Cerebellar cortex (tissue), 1 donor: ENCODE measurements at places on chromosomes 3 and 15.

- no peak for DNase-seq
Measured at GRCh38 chr3:171825222-171825828, 15.0 kb upstream of the PLD1 start.

- DNase-seq: no peak
Measured at GRCh38 chr3:123833398-123833785, 50.7 kb downstream of the MYLK start.

GRCh38 chr15:85414037-85414436 is 33.6 kb downstream of the AKAP13 start:
- no peak for DNase-seq

DNA sequence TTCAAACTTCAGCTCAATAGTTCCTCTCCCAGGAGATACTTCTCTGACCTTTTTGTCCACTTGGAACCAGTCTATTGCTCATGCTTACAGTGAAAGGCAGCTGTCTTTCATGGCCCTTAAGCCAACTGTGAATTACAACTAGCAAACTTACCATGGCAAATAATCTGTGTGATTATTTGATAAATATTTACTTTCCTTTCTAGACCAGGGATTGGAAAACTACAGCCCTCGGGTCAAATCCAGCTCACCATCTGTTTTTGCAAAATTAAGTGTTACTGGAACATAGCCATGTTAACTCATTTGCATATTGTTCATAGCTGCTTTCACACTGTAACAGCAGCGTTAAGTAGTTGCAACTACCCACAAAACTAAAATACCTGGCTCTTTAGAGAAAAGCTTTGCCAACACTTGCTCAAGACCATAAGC is 289.1 kb upstream of the MCTP2 start:
- no peak for DNase-seq

- DNase-seq: no peak
Measured at GRCh38 chr15:46137443-46137842, 502.6 kb downstream of the SQOR start.

DNA sequence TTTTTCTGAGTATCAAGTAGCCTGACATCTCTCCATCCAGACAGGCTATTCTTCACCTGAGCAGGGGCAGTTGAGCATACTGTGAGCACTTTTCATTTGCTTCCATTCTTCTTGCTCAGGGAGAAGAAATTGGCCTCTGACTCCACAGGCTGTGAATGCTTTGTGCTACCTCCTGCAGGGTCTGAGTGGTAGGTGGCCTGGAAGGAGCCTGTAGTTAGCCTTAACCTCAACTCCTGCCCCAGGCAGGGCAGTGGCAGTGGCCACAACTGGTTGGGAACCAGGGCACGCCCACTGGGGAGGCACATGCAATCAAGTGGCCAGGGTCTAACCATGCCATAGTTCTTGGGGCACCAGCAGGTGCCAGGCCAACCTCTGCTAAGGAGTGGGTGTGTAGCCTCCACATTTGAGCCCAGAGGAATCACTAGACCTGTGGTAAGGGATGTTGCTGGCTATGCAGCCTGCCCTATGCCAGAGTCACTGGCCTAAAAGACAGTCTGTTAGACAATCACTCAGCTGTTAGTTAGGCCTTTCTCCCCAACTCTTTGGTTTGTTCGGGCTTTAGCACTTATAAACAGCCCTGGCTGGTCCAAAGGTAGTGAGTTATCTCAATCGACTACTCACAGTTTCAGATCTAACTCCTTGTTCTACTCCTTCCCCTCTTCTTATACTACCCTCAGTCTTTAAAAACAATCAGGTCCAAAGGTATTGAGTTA is 7.4 kb downstream of the C3orf62 start:
- DNase-seq: no peak

- DNase-seq: no peak
Measured at GRCh38 chr3:139836698-139837464, 98.1 kb upstream of the CLSTN2 start.

DNA sequence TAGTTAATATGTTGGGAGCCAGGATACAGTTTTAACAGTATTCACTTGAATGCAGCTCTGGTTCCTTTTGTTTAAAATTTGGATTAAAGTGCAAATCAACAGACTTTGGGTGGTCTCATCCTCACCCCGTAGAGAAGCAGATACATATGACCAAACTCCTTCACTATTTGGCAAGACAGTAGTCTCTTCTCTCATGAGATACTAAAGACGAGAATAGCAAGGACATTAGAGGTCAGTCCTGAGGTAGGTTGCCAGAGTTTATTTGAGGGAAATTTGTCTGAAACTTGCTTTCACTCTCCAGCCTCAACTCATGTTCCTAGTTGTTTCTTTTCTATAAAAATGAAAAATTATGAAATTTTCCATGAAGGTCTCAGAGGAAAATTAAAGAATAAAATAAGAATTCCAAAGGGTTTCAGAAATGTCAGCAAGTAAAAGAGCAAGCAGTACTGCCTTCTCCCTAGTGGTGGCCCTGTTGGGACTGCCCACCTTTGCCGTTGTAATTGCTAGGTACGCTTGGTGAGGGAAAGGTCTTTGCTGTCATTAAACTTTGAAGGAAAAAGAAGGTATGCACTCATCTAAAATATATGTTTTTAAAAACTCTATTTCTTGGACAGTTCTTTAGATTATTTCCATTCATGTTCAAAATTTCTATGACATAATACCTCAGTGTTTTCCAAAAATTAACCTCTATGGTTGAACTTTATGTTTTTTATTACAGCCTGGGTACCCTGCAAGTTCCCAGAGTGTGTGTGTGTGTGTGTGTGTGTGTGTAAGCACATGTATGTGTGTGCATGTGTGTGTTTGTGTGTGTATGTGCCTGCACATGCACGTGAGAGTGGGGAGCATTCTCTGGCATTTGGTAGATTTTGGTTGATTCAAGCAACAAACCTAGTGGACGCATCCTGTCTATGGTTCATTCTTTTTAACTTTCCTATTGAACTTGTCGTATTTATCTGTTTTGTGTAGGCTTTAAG is 111.4 kb downstream of the CMSS1 start:
- no peak for DNase-seq

DNA sequence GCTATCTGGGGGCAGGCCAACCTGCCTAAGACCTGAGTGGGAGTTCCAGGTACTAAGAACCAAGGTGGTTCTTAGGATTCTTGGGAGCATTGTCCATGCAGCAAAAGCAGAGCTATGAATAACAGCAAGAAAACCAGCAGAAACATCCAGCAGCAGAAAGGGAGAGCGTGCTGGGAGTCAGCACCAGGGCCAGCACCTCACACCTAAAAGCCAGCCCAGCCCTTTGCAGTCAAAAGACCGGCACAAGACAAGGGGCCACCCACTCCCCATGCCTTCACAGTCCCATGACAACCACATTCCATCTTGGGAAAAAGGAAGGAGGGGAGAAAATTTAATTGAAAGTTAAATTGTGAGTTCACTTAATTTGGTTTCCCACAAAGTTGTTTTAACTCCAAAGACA is 364.9 kb downstream of the AGBL1 start:
- DNase-seq: no peak
